Fibroblast of lung (primary cell): ENCODE measurements at places on chromosomes 4 and X.

GRCh38 chr4:94897023-94897422, 139.3 kb downstream of the BMPR1B start:
- DNase-seq: no peak

GRCh38 chr4:57309658-57310057, 199.5 kb upstream of the IGFBP7 start:
- DNase-seq: no peak

- no peak for DNase-seq
Observed at GRCh38 chrX:154018518-154019060, 1.1 kb downstream of the IRAK1 start.

DNA sequence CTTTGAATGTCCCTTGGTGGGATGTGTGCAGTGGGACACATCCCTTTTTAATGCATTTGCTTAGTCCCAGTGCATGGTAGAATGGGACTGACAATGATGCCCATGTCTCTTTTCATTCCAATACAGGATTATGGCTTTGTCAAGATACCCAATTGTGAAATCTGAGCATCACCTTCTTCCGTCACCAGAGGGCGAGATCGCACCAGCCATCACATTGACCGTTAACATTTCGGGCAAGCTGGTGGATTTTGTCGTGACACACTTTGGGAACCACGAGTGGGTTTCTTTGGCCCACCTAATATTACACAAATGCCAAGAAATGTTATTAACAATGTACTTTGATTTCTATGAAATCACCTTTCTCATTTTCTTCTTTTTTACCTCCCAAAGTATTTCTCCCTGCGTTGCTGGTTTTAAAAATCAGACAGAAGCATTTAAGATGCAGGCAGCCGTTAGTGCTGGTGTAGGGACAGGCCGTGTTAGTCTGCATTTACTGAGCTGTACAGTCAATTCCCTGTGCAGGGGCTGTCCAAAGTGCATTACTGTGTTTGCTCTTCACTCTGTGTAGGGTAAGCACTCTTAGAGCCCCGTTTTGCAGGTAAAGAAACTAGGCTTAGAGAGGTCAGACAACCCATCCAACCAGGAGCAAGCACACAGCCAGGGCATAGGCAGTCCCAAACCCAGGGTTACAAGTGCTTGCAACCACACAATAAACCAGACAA, 46.5 kb downstream of the CWH43 start:
- DNase-seq: no peak

DNA sequence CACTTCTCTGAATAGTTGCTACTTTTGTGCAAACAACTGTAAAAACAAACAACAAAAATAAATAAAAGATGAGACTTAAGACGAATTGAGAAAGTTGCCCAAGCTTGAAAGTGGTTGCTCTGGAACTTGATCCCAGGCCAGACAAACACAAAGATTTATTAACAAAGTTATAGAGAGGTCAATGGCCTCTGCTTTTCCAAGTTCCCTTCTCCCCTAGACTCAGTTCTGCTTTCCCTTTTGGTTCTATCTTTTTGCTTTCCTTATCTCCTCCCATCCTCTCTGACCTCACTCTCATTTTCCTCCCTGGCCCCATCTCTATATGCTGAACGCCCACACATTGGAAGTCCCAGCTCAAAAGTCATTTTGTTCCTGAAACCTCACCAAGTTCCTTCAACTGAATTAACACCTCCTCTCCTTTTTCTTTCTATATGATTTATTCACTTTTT, 82.7 kb downstream of the MXRA5 start:
- DNase-seq: peak; percentile 37

DNA sequence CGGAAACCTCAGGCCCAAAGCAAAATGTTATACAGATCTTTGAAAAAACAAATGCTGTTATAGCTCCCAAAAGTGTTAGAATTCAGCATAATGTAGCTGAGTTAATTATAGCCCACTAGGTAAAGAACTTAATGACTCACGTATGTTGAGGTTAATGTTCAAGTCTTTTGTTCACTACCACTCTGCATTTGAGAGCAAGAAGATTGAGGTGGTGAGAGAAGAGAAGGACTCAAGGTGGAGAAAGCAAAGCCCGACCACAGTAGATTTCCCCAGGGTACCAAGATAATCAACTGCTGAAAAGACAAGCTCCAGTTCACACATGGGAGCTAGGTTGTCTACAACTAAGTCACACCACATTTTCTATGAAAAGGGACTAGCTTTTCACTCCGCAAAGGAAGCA, 480.2 kb downstream of the DTHD1 start:
- DNase-seq: no peak

DNA sequence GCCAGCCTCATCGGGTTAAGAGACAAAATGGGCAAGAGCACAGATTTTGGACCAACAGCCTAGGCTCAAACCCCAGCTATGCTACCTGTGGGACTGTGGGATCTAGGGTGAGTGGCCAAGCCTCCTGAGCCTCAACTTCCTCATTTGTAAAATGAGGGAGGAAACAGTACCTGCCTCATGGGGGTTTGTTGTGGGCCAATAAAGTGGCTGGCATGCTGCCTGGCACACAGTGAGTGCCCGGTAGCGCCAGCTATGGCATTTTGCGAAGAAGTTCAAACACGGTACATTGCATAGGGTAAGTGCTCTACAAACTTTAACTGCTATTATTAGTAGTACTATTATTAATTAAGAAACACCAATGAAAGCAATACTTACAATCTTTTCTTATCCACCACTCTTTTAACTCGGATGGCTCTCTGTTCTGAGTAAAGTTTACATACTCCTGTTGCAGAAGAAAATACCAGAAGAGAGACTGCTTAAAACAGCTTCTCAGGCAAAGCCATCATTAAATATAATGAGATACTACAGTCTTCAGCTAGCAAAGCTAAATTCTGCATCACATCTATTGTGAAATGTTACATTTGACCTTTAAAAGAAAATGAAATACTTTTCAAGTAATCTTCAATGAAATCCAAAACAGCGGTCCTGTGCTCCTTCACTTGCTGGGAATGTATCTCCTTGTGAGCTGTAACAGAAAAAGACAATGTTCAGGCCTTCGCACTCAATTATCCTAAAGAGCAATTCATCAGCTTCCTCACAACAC, 70.1 kb downstream of the NSG1 start:
- DNase-seq: no peak

DNA sequence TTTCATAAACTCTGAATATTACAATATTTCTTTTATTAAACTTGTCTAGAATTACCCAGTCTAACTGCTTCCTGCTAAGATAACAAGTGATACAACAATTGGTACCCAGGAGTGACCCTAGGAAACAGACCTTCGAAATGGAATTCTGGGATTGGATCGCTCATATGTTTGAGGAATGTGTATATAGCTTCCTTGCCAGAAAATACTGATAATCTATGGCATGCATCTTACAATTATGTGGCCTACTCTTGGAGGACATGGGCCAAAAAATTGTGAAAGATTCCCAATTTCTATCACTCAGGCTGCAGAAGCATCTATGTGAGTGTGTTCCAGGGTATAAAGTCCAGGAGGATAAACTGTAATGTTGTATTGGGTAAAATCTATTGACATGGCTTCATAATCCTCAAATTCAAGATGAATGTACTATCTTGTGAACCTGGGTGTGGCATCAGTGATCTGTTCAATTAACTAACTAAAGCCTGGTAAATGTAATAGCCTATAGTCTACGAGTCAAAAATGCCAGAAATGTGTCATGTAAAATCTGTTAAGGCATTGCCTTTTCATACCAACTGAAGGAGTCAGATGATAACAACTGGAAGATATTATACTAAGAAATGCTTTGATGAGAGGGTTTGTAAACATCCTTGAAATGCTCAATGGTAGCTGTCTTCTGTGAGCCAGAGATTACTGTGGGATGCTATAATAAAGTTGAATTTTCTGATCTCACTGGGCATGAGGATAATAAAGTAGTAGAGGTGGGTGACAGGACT, 1499.3 kb downstream of the PCDH7 start:
- no peak for DNase-seq

DNA sequence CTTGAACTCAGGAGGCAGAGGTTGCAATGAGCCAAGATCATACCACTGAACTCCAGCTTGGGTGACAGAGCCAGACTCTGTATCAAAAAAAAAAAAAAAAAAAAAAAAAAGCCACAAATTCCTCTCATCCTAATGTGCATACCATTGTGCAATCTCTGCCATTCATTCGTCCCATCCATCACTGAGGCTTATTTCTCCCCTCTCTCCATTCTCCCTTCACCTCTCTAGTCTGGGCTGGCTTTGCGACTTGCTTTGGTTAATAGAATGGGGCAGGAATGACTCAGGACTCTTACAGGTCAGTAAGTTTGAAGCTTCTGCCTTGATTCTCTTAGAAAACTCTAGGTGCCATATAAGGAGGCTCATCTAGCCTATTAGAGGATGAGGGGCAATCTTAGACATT, 60.3 kb upstream of the DDX3X start:
- DNase-seq: peak; percentile 61

DNA sequence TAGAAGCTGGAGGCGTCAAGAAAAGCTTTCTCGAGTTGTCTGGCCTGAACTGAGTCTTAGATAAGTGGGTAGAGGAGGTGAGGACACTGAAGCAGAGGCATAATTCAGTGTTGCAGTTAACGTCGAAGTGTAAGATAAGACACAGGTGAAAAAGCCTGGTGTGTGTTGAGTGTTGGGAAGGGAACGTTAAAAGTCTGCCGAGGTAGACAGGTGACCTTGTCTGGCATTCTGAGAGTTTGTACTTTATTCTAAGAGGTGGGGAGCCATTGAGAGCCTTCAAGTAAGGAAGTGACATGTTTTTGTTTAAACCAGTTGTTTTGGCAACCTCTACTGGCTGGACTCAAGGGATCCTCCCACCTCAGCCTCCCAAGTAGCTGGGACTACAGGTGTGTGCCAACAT, 219.1 kb downstream of the SHROOM3 start:
- no peak for DNase-seq

DNA sequence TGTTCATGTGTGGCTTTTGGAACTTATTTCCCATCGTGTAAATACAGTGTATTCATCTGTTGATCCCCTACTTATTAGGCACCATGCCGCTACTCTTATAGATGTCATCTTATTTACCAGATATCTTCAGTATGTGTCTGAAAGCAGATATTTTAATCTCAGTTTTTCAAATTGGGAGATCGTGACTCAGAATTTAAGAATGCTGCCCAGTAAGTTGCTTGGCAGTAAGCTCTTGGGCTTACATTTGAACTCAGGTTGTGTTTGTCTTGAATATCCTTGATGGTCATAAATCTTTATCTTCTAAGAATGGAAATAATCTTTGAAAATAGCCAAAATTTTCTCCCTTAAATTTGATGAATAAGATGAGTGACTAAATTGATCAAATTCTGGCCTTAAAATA, 45.9 kb upstream of the RPA4 start:
- DNase-seq: peak; percentile 39

- DNase-seq: no peak
Observed at GRCh38 chr4:12761694-12762093, 722.4 kb downstream of the RAB28 start.

DNA sequence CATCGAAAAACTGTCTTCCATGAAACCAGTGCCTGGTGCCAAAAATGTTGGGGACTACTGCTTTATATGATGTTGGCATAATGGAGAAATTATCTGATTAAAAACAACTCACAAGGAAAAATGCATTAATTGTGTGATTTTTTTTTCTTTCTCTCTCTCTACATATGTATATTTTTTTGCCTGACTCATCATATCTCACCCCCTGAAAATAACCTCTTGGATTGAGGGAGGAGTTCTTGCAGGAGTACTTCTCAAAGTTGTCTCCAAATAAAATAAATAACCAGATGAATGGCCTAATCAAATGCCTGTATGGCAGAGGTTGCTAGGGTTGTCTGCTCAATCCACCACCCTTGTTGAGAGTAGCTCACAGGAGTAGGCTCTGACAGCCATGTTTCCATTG, 19.9 kb upstream of the TNIP3 start:
- DNase-seq: no peak

- DNase-seq: peak; percentile 5
Observed at GRCh38 chr4:109051054-109051453, 251.4 kb downstream of the COL25A1 start.

- DNase-seq: no peak
Observed at GRCh38 chrX:153995504-153995903, 22.9 kb downstream of the TMEM187 start.
